ENCODE measurements at places on chromosomes 16 and 17. TPM values are rescaled to one million over a fixed set of nuclear protein-coding genes. Genes with fewer than 3 reads are reported as not detected.

Gene SERPINF2
- total RNA-seq: 1.9 TPM

Gene RBFOX1
- total RNA-seq: 71.7 TPM

Gene SNAI3
- 0.30 TPM for total RNA-seq

Gene CYB5B
- 98.7 TPM for total RNA-seq

GRCh38 chr17:17508019-17508535 lies 11.9 kb upstream of the RASD1 start:
- DNase-seq: no peak

GRCh38 chr17:56681561-56682266 lies 88.2 kb downstream of the NOG start:
- DNase-seq: no peak

DNA sequence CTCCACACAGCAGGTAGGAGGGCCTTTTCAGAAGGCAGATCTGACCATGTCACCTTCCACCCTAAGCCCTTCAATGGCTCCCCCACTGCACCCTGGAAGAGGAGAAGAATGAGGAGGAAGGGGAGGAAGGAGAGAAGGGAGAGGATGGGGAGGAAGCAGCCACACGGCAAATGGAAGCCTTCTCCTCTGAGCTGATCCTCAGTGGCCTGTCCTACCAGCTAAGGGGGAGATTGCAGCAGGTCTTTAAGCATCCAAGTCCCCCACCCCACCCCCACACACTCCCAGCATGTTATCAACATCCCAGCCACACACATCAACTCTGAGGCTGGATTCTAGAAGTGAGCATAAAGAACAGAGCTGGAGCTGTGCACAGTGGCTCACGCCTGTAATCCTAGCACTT lies 46.2 kb upstream of the RBFOX3 start:
- no peak for DNase-seq

GRCh38 chr17:61440697-61441096 lies 11.5 kb upstream of the TBX4 start:
- DNase-seq: no peak

DNA sequence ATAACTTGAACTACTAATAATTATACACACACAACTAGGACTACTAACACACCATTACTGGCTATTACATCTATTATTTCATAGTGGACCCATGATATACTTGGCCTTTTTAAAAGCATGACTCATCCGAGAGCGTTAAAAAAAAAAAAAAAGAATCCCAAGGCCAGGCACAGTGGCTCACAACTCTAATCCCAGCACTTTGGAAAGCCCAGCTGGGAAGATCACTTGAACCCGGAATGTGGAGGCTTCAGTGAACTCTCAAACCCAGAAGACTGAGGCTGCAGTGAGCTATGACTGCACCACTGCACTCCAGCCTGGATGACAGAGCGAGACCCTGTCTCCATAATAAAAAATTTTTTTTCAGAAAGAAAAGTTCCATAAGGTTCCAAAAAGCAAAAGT lies 3.1 kb downstream of the GLG1 start:
- no peak for DNase-seq

- DNase-seq: no peak
Observed at GRCh38 chr16:57406881-57407280, 2.3 kb downstream of the CCL17 start.

DNA sequence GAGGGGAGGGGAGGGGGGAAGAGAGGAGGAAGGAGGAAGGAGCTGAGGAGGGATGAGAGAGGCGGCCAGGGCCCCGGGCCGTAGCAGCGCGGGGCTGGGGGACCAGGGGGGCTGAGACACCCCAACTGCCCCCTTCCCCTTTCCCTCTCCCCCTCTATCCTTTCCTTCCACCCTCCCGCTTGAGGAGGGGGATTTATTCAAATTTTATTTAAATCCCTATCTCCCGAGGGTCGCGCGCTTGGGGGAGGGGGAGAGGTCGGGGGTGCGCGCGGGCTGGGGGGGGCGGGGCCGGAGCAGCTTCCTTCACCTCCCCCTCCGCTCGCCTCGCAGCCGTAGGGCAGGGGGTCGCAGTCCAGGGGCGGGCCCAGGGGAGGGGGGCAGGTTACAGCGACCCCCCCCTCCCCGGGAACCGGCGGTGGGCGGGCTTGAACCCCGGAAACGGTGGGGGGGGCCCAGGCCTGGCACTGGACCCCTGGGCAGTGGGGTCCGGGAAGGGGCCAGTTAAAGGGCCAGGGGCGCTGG lies at the start of gene FBXL19:
FBXL19 (plus strand) TSS at position 19 of the 522 bp plus-strand sequence. CDS start 2,183 bp downstream, outside the sequence.
- no peak for DNase-seq

DNA sequence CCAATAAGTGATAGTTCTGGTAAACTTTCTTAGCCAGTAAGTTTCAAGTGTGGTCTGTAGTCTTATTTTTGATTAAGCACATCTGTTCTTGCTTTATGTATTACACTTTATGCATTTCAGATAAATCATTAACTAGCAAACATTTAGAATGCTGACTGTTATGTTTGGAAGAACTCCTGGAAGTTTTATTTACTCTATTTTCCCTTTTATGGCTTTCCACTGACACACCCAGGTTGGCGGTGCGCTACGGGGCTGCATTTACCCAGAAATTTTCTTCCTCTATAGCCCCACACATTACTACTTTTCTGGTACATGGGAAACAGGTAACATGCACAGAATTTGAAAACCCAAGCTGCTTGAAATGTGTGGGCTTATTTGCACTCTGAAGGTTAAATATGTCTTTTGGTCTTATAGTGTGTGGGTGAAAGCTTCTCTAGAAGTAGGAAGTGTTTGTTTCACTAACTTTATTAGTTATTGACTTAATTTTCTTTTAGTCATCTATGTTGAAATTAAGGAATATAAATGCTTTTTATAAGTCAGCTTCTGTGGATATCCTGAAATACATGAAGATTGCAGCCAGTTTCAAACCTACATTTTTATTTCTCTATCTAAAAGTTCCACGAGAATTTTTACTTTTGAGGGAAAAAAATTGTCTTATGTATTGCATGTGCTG lies 203.7 kb downstream of the PHKB start:
- no peak for DNase-seq
